NCI-H748 treated with DMSO at 0.1 percent for 48 hours (cell line): ENCODE measurements at places on chromosomes 6 and 20.

- no peak for DNase-seq
Observed at GRCh38 chr6:2110504-2110903, 134.9 kb downstream of the GMDS start.

GRCh38 chr6:100664274-100665040 lies 199.7 kb upstream of the SIM1 start:
- peak; percentile 69 for DNase-seq

- no peak for DNase-seq
Observed at GRCh38 chr20:13745784-13746183, 38.9 kb downstream of the ESF1 start.

DNA sequence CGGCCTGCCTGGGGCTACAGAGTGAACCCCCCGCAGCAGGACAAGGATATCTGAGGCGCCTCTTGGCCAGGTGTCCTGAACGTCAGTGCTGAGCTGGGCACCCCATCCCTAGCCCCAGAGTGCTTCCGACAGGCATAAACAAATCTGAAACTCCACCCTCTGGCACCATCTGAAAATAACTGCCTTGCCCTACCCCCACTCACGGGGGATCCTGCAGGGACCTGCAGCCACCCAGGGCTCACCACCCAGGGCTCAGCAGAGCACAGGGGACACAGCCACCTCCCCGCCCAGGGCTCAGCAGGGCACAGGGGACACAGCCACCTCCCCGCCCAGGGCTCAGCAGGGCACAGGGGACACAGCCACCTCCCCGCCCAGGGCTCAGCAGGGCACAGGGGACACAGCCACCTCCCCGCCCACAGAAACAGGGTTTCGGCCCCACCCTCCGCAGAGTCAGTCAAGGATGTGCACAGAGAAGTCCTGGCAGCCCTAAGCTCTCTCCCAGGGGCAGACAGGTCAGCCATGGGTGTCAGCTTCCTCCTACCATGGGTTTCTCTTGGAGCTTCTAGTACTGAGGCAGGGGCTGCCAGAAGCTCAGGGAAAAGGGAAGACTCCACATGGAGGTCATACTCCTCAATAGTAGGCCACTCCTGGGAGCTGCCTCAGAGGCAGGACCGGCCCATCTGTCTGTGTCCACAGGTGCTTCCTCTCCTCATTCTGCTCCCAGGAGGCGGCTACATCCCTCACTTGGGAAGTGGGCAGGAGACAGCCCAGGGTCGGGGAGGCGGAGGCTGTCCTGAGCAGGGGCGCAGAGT lies 4.6 kb downstream of the UCKL1 start:
- DNase-seq: no peak

GRCh38 chr6:44084231-44085014 lies 42.8 kb downstream of the MRPL14 start:
- DNase-seq: no peak
